T-helper 2 cell treated with Interferon-gamma antibody and Interleukin-4, amounts not matched to agents 5 μg/mL and 100 μg/mL, for 36 hours (primary cell): ENCODE measurements at places on chromosomes 12 and 14.

- no peak for DNase-seq
These were observed 10.9 kb downstream of the CTDSP2 start for GRCh38 chr12:57835366-57836288.

- no peak for DNase-seq
These were observed 194.6 kb upstream of the FSCB start for GRCh38 chr14:44701563-44702263.

GRCh38 chr12:91622037-91622436 is 439.4 kb upstream of the DCN start:
- no peak for DNase-seq

DNA sequence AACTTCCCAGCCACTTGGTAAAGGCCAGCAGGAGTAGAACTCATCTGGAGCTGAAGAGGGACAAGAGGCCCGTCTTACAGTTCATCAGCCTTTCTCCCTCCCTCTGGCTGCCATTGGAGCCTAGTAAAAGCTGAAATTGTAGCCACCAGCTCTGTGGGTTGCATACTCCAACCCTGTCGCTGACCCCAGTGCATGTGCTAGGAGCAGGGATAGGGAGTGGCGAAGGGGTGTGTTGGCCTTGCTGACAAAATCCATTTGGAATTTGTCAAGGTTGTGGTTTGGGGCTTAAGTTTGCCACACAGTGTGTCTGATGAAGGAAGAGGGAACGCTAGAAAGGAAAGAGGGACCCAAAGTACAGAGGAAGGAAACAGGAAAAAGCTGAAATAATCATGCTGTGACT is 4.0 kb upstream of the ARF3 start:
- DNase-seq: no peak

DNA sequence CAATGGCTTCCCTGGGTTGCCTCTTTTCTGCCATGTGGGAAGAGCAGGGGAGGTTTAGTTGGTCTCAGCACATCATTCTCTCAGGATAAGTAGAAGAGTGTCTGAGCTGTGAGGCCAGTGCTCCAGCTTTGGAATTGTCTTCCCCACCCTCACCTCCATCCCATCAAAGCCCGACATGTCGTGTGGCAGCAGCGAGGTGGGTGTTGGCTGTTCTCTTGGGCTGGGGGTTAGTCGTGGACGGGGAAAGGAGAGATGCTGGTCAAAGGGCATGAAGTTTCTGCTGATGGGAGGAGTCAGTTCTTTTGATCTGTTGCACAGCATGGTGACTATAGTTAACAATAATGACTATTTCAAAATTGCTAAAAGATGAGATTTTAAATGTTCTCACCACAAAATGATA is 404.2 kb downstream of the TMEM121 start:
- no peak for DNase-seq

DNA sequence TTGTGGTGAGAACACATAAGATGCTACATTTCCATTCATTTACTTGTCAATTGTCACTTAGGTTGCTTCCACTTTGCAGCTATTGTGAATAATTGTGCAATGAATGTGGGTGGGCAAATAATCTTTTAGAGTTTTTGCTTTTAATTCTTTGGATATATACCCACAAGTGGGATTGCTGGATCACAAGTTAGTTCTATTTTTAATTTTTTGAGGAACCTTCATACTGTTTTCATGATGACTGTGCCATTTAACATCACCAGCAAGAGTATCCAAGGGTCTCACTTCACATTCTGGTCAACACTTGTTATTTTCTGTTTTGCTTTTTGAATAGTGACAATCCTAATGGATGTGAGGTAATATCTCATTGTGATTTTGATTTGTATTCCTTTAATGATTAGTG is 10.5 kb downstream of the CLEC6A start:
- DNase-seq: no peak

GRCh38 chr12:50181691-50182090 is 14.5 kb upstream of the CERS5 start:
- no peak for DNase-seq

- no peak for DNase-seq
These were observed 66.0 kb downstream of the KLHL28 start for GRCh38 chr14:44895716-44896115.

- DNase-seq: no peak
These were observed 17.7 kb upstream of the CCDC91 start for GRCh38 chr12:28172434-28173030.
